ENCODE measurements at places on chromosomes 1 and 21.

DNA sequence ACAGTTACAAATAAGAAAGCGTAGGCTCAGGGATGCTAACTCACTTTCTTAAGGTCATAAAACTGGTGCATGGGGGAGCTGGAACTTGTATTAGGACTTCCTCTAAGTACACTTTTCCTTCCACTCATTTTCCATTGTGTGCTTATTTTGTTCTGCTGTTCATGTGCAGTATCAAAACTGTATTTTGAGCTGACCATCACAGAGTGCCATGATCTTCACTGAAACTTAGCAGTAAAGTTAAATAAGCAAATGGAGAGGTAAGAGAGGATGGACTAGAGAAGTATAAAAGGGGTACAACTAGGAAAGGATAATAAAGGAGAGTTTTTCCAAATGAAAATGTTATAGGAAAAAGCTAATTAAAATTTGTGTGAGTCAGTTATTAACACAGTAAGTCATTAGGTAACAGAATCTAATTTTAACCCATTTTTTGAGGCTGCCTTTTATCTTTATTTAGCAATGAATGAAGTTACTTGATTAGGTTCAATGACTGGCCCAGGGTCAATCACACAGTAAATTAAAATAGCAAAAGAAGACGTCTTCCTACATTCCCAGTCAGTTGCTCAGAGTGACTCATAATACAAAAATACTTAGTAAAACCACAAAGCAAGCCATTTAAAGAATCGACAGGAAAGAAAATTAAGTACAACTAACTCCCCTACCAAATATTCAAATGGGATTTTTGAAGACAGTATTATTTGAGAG, 165.8 kb upstream of the C1orf105 start:
- no peak for DNase-seq

GRCh38 chr21:43654806-43655489, 4.3 kb downstream of the HSF2BP start:
- no peak for DNase-seq

GRCh38 chr1:41360074-41360785, 1.0 kb upstream of the FOXO6 start:
- no peak for DNase-seq

GRCh38 chr1:33015216-33015615, 21.5 kb downstream of the AK2 start:
- no peak for DNase-seq

GRCh38 chr1:178724728-178725465, at the start of gene RALGPS2:
Gene RALGPS2 (plus strand): TSS chr1:178725244. CDS start chr1:178776765, 51,521 bp downstream.
- DNase-seq = peak; percentile 50

GRCh38 chr1:31782421-31783410, 18.6 kb upstream of the ADGRB2 start:
- no peak for DNase-seq

DNA sequence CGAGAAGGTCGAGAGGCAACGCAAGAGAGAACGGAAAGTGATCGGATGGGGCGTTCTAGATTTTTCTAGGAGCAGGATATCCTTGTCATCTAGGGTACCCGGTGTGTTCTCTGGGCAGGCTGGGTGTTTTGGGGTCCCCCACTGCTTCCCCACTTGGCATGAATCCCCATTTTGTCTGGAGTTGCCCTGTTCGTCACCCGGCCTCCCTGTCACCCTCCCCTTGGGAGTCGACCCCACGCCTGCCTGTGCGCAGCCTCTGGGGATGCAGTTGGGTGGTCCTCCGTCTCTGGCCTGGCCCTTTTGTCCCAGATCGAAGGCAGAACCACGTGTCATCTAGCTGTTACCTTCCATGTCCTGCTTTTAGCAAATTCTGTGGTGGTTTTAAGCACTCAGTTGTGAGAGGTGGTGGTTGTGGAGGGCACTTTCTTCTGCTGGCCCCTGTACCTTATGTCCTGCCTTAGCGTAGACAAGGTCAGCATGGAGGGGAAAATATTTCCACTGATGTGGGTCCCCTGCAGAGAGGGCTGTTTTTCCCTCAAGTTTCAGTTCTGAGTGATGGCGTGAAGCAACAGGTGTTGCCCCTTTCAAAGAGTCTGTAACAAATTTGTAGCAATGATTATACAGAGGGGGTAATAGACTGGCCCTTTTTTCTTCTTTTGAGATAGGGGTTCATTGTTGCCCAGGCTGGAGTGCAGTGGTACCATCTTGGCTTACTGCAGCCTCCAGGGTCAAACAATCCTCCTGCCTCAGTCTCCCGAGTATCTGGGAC, 35.6 kb downstream of the CHAF1B start:
- no peak for DNase-seq

DNA sequence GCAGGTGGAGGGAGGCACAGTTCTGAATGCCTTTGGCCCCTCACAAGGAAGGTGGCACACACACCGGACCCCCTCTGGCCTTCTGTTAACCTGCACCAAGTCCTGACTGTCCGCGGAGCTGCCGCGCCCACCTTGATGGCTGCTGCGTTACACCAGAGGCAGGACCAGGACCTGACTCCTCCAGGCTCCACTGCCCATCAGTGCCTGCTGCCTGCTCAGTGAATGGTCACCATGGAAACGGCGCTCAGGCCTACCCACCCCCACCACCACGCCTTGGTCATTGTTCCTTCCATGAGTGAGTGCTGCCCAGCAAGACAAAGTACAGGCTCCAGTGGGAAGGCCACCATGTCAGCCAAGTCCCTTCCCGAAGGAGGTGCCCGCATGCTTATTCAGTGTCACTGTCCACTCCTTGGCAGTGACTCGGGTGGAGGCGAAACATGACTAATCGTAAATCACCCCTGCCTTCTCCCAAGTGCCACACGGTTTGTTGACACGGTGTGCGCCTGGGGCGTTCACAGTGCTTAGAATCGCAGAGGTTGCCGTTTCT, 57.3 kb downstream of the SLC37A1 start:
- no peak for DNase-seq

DNA sequence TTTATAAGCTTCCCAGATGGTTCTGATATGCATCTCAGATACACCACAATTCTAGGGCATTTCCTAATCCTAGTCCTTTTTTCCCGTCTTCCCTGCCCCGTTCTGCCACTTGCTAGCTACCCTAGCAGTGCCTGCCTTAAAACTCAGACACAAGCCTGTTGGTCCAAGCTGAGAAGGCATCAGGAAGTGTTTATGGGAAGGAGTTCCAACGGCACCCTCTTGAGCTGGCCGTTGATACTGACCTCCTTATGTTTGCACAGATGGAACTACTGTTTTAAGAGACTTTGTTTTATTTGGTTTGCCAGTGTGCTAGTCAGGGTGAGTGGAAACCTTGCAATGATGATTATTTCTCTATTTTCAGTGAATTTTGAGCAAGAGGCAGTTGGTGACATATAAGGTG, 67.2 kb downstream of the UCK2 start:
- no peak for DNase-seq

DNA sequence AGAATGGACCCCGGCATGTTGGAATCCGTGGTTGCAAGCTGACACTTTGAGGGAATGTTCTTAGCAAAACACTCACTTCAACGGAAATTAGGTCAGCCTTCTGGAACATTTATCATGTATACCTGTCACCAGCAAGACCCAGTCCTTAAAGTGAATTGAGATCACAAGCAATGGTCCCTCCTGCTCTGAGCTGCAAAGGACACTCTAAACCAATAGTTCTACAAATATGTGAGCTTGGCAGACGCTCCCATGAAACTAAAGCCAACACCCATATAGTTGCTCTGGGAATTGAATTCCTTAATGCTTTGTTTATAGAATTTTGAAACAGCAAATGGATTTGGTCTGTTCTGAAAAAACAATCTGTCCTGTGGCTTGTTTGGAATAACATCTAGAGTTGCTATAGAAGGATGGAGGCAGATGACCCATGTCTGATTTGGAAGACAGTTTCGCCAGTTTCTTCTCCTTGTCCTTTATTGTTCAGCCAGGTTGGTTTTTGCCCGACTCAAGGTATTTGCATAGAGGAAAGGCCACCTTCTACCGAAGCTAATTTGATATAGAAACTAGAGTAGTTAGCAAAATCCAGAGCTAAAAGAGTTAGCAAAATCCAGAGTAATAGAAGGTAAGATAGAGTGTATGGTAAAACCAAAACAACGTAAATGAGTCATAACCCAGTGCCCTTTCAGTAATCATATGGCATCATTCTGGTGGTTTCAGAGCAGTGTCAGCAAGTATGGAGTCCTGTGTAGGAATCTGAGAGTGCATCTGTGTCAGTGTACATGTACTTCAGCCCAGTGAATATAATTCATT, 236.2 kb downstream of the NFIA start:
- DNase-seq = no peak

DNA sequence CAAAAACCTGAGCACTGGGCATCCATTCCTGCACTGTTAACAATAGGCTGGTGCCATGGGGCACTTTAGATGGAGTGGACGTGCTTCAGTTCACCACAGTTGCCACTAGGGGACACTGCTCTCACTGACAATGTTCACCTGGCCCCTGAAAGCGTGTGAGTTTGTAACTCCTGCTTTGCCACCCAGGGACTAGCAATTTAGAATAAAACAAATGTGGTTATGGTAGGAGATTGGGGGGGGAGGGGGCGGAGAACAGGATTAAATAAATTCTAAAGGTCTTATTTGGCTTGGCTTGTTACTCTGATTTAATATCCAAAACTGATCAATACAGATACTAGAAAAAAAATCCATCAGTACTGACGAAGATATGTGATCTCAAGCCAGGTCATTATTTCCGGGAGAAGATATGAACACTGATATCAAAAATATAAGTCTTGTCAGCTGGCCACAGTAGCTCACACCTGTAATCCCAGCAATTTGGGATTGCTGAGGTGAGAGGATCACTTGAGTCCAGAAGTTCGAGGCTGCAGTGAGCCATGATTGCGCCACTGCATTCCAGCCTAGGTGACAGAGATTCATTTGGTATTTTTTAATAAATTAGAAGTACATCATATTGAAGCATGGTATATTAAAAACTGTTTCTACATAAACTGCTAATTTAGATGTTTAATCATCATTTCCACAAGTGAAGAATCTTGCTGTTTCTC, 23.2 kb downstream of the INTS7 start:
- DNase-seq = peak; percentile 47

Data from CD14-positive monocyte (primary cell).